ENCODE measurements at places on chromosomes 13 and 19.

DNA sequence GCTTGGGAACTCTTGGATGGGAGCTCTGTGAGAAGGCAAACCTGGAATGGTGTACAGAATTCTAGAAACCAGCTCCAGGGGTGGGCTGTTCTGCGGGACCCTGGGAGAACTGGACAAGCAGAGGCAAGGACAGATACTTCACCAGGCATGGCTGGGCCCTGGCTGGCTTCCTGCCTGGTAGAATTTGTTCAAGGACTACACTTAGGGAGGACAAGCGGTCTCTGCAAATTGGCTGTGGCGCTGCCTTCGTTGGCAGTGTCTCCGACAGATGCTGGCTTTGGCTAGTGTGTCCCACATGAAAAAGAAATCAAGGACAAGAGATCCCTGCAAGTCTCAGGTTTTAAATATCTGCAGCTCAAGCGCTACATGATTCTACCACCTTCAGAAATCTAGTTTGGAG lies 12.4 kb downstream of the CEBPG start:
- no peak for DNase-seq

GRCh38 chr19:11397089-11397610 lies 13.0 kb upstream of the EPOR start:
- no peak for DNase-seq

DNA sequence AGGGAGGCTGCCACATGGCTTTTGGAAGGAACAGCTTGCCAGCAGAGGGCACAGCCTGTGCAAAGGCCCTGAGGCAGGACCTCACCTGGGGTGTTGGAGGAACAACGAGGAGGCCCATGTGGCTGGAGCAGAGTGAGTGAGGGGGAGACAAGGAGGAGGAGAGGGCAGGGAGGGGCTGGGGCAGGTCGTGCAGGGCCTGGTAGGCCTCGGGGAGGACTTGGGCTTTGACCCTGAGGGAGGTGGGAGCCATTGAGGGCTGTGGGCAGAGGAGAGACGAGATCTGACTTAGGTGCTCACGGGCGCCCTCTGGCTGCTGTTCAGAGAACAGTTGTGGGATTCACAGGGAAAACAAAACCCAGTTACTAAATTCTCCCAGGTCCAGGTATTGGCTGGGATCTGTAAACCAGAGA lies 25.2 kb downstream of the ZNRF4 start:
- DNase-seq = peak; percentile 27

DNA sequence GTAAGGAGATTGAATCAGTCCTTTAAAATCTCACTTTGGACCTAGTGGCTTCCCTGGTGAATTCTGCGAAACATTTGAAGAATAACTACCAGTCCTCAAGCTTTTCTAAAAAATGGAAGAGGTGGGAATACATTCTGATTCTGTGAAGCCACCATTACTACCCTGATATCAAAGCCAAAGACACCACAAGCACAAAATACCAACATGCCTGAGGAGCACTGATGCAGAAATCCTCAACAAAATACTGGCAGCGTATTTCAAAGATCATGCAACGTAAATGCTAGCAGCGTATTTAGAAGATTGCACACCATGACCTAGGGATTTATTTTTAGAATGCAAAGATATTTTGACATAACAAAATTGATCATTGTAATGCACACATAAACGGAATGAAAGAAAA lies 14.4 kb downstream of the ATP4B start:
- DNase-seq = no peak

DNA sequence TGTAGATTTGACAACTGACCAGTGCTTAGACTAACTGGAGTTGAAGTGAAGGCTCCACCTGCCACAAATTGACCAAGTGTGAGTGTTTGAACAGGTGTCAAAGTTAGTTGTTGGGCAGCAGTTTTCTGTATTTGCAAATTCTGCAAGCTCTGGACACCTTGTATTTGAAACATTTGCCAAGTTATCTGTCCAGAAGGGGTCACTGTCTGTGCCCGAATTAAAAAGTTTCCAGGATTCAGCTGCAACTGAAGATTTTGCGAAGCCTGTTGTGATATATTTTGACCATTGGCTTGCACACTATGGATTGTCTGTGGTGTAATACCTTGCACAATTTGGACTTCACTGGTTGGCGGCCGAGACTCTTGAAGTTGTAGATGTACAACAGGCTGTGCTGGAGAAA lies 1690.7 kb downstream of the SLITRK5 start:
- no peak for DNase-seq

GRCh38 chr13:113942591-113943103 lies 31.2 kb downstream of the C13orf46 start:
- DNase-seq = no peak

GRCh38 chr19:42436006-42436405 lies 6.7 kb downstream of the CXCL17 start:
- no peak for DNase-seq

DNA sequence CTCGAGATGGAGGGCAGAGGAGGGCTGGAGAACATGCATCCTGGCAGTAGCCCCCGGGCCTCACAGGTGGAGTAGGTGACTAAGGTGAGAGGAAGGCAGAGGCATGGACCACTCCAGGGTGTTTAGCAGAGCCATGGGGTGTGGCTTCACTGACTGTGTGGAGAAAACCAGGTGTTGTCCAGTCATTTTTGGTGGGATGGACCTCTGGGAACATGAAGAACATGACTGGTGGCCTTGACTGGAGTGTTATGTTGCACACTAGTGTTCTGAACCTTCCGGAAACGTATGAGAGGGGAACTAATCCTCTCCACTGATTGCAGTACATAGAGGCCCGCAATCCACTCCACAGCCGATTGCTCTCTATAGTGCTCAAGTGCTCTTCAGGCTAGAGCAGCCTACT lies 16.9 kb downstream of the MED26 start:
- no peak for DNase-seq

DNA sequence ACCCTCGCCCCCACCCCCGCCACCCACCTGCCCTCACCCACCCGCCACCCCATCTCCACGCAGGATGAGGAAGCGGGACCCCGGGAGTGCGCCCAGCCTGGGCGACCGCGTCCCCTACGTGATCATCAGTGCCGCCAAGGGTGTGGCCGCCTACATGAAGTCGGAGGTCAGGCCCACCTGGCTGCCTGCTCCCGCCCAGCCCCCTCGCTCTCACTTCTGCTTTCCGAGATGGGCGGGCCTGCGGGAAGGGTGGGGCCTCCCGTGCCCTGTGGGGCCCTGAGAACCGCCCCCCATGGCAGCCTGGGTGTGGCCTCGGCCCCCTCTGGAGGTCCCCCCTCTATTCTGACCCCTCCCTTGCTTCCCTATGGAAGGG lies 3.1 kb upstream of the SPIB start:
- peak; percentile 58 for DNase-seq

- no peak for DNase-seq
These were observed 9.7 kb downstream of the TLE2 start for GRCh38 chr19:3019211-3019854.

- no peak for DNase-seq
These were observed 84.6 kb upstream of the FREM2 start for GRCh38 chr13:38602266-38602665.

DNA sequence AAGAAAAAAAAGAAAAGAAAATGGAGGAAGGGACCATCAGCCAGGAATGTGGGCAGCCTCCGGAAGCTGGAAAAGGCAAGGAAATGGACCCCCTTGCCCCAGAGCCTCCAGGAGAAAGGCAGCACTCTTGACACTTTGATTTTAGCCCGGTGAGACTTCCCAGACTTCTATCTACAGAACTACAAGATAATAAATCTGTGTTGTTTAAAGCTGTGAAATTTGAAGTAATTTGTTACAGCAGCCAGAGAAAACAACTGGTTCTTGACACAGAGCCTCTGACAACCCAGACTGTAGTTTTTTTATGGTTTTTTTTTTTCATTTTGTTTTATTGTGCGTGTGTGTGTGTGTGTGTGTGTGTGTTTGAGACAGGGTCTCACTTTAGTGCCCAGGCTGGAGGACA lies 7.6 kb downstream of the CTU1 start:
- no peak for DNase-seq

DNA sequence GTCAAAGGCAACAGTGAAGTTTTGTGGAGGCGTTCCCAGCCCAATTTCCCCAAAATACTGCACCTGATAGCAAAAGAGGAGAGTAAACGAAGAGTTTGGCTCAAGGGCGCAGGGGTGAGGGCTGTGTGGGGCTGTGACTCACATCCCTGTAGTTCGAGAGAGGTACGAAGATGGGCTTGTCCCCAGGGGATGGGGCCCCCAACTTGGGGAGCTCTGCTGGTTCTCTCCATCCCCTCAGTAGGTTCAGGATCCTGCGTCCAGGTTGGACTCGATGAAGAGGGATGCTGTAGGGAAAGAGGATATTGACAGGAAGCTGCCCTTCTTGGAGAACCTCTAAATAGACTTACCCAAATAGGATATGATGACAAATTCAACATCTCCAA lies 3.4 kb downstream of the NAPSA start:
- no peak for DNase-seq

GRCh38 chr19:48274173-48274572 lies 4.3 kb downstream of the ZNF114 start:
- no peak for DNase-seq

- no peak for DNase-seq
These were observed 17.8 kb downstream of the ERFL start for GRCh38 chr19:41910240-41910991.

GRCh38 chr13:105991622-105992277 lies 543.7 kb downstream of the EFNB2 start:
- no peak for DNase-seq

All from suppressor macrophage (primary cell).